ENCODE measurements at places on chromosomes 2 and 18.

- no peak for DNase-seq
These were observed 629.3 kb downstream of the NRXN1 start for GRCh38 chr2:50402654-50402960.

DNA sequence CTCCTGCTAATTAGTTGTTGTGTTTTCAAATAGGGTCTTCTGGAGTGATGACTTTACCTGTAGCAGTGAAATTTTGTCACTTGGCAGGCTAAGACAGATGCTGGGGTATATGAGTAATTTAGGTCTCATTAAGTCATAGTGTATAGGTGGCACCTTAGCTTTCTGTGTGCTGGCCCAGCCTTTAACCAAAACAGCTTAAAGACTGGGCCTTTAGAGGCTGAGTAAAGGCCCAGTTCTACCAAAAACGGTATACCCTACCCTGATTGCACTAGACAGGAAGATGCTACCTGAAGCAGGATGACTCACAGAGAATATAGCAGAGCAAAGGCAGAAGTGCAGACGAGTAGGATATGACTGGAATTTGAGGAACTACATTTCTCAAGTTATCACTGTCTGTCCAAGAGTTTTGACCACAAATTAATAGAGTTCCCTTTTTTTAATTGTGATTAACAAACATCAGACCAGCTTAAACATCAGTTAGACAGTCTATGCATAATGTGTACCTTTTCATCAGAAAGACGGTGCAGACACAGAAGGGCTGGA, 337.9 kb upstream of the SALL3 start:
- no peak for DNase-seq

GRCh38 chr2:84881581-84882413, 913 bp upstream of the TRABD2A start:
- peak; percentile 82 for DNase-seq

GRCh38 chr2:29304399-29305060, 189.3 kb downstream of the CLIP4 start:
- DNase-seq: no peak

GRCh38 chr18:21914739-21915319, 174.2 kb downstream of the MIB1 start:
- peak; percentile 66 for DNase-seq

GRCh38 chr18:74831571-74832250, 234.0 kb downstream of the ZNF407 start:
- DNase-seq: no peak

GRCh38 chr2:54725343-54726099, 2.1 kb downstream of the EML6 start:
- no peak for DNase-seq

GRCh38 chr2:232234922-232235615, 143.5 kb upstream of the ALPP start:
- no peak for DNase-seq

DNA sequence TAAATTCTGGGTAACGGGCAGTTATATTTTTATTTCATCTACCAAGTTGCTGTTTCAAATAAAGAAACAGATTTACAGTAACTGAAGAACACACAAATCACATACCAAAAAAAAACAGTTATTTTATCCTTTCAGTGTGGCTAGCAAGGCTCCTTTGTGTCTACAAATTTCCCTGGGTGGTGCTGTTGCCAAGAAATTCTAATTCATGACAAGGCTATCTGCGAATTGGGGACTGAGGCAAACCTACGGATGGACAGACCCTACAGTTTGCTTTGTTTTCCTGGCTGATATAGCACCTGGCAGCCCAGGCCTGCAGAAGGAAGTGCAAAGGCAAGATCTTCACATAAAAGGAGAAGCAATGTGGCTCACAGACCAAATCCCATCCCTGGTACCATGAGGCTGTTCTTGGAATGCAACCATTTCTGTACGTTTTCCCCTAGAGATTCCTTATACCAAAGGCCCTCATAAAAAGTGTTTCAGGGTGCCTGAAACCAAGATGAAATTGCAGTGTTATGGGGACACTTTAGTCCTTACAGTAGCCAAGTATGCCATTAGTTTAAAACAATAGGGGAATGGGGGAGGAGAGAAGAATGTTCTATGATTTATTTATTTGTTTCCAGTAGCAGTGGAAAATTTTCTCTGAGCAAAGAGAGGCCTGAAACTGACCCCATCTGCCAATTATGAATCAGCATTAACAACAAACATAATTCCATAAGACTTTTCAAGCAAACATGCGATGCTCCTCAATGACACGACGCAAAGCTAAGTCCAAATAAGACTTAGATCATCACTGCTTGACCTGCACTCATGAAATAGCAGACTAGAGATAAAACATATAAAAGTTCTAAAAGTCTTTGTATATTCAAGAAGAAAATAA, 4.3 kb downstream of the KLF7 start:
- no peak for DNase-seq

GRCh38 chr18:39198376-39198775, 1632.8 kb upstream of the CELF4 start:
- peak; percentile 49 for DNase-seq

DNA sequence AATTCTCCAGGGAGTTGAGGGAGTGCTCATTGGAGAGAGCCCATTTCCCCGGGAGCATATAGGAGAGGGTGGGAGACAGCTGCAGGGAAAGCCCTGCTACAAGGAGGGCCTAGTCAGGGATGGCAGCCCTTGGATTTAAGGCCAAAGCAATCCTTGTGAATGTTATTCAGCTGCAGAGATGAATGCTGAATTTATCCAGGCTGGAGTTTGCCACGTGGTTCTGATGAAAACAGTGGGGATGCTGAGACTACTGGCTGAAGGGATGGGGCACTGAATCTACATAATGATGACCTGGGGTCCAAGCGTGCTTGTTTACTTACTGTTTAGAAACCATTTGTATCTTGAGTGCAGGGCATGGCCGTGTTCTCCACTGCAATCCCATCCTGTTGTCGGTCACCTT, 35.6 kb upstream of the RNF149 start:
- no peak for DNase-seq

- DNase-seq: no peak
These were observed 15.8 kb downstream of the TMEM131 start for GRCh38 chr2:97979904-97980303.

DNA sequence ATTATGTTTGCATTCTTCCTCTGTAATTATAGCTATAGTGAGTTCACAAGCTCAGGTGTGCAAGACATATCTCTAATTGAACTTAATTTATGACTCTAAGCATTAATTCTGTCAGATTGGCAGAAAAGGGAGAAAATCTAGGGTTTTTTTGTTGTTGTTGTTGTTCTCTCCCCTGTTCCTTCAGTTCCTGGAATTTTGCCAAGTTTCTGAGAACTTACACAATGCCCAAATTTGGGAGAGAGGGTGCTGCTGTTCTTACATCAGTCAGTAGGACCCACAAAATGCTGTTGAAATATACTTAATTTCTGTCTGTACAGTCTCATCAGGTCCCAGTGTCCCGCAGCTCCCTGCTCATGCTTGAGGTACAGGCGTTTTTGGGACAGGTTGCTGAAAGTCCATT, 221.8 kb upstream of the RBMS1 start:
- DNase-seq: no peak

DNA sequence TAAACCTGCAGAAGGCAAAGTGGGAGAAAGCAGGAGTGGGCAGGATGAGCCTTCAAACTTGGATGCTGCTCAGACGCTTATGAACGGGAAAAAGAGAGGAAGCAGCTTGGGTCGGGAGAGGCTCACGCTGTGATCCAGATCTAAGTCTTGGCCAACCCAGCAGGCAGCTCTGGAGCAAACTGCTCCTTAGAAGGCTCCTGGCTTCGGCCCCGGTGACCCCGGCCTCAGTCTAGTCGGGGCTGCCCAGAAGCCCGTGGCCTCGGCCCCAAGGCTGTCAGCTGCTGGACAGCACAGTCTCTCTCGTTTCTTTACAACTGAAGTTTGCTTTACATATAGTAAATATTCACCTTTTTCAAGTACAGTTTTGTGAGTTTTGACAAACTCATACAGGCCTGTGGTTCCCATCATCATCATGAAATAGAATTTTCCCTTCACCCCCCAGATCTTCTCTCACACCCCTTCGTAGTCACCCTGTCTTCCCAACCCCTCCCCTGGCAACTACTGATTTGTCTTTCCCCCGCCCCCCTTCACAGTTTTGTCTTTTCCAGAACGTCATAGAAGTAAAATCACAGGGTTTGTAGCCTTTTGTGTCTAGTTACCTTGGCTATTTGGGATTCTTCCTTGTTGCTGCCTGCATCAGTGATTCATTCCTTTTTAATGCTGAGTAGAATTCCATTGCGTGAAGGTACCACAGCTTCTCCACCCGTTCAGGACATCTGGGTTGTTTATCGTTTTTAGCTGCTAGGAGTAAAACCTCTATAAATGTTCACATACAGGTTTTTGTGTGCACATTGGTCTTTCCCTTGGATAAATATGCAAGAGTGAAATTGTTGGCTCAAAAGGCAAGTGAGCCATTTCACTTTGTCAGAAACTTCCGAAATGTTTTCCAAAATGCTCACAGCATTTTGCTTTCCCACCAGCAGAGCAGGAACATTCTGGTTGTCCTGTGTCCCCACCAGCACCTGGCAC, 35.1 kb downstream of the MYO7B start:
- no peak for DNase-seq

DNA sequence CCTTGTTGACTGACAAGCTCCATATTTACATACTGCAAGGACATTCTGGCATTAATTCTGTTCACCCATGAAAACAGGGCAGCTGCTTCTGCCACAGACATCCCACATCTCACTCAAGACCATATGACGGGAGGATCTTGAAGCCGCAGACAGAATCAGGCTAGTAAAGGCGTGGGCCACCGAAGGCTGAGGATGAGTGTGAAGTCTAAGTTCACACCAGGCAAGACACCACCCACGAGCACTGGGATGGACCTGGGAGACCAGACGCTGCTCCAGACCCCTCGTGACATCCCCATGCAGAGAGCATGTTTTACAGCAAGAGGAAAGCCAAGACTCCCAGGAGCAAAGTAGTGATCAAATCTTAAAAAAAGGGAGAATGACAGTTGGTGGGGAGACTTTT, 3.2 kb downstream of the FHL2 start:
- no peak for DNase-seq

DNA sequence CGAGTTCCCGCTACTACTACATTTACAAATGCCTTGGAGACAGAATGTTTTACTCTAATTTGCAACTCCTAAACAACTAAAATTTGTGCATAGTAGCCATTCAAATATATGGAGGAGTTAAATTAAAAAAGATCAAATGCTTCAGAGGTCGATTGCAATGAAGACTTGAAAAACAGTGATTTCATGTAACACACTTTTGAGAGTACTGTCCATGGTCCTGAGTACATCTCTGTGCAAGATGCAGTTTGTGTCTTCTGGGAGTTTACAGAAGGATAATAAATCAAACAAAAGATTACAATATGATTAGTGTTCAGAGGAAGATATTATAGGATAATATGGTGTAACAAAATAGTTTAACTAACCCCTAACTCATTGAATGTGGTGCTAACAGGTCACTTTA, 894.7 kb downstream of the TMEM182 start:
- DNase-seq: no peak

GRCh38 chr18:581096-581495, 916 bp downstream of the CETN1 start:
- no peak for DNase-seq

- no peak for DNase-seq
These were observed 39.9 kb downstream of the CYRIA start for GRCh38 chr2:16625759-16626158.

- DNase-seq: peak; percentile 90
These were observed 85.4 kb downstream of the STPG4 start for GRCh38 chr2:47069628-47070154.

DNA sequence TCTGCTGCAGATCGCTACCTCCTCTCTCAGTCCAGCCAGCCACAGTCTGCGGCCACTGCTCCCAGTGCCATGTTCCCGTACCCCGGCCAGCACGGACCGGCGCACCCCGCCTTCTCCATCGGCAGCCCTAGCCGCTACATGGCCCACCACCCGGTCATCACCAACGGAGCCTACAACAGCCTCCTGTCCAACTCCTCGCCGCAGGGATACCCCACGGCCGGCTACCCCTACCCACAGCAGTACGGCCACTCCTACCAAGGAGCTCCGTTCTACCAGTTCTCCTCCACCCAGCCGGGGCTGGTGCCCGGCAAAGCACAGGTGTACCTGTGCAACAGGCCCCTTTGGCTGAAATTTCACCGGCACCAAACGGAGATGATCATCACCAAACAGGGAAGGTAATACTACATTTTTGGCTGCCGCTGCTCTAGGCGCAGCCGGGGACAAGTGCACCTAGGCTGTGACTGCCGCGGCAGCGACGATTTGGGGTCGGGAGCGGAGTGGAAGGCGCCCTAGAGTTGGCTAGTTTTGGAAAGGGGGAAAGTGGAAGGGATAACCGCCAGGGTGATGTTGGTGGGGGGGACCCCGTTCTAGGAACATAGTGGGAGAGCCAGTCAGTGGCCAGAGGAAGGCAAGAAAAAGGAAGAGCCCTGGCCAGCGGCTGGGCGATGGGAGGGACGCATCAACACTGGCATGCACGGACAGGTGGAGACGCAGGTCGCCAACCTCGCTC, 776 bp downstream of the TBR1 start:
- no peak for DNase-seq

DNA sequence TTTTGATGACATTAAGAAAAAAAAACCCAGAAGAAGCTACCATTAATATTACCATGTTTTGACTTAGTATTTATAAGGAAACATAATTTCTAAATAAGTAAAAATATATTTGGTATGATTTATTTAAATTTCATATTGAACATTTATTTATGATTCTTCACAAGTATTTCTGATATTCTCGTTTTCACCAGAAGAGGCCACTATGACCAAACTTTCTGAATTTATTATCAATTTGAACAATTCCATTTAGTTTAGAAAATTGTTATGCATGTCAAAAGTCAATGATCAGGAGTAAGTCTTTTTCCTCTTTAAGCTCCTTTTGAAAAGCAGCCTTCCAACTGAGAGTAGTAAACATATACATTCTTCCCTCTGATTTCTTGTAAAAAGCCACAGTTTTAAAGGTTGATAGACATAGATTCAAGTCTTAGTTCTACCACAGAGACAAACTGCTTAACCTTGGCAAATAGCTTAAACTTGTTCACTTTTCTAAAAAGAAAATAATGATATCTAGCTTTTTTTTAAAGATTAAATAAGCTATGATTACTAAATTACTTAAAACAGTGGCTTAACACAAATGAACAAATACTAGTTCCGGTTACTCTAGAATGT, 329.9 kb downstream of the TRIB2 start:
- DNase-seq: no peak

DNA sequence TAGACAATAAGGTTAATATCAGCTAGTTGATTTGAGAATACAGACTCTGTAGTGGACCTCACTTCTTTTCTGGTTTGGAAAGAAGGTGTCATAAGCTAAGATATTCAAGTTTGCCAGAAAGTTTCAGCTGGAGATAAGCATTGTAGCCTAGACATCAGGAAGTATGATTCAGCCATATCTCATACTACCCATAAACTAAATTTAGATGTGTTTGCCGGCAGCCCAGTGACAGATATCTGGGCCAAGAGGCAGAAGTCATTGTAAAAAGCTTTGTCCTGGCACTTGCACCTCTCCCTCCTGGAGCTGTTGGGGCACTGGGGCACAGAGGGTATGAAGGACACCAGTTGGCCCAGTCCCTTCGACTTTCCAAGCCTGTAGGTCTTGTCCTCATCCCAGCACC, 128.0 kb downstream of the EPHA4 start:
- DNase-seq: peak; percentile 4
